ENCODE measurements at places on chromosomes 11 and 22. TPM values are rescaled to one million over a fixed set of nuclear protein-coding genes. Genes with fewer than 3 reads are reported as not detected.

Gene BARX2
- 0.18 TPM for total RNA-seq

Gene RHOD
- total RNA-seq: not detected

Gene GSTT2B
- 14.0 TPM for total RNA-seq

Gene FSHB
- not detected for total RNA-seq

Gene ZNF214
- 0.20 TPM for total RNA-seq

Gene BIK
- total RNA-seq: 0.14 TPM

Gene KCTD14
- 0.15 TPM for total RNA-seq

Gene OR8H2
- total RNA-seq: not detected

Gene OR6T1
- total RNA-seq: not detected

DNA sequence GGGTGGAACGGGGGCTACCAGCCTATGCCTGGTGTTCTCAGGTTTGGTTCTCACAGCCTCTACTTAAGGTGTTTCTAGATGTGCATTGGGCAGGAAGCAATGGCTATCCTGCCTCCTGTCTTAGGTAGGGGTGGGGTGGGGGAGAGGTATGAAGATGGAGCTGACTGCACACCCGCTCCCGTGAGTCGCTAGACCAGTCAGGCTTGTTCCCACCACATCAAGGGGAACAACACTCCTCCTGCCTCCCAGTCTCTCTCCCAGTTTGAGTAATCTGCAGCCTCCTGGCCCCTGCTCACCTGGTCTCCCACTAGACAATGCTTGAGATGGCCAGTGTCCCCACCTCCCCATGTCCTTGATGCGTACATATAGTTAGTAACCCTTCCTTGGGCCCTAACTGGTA is 79.3 kb upstream of the TENM4 start:
- no peak for DNase-seq

- DNase-seq: no peak
Observed at GRCh38 chr11:86513746-86514373, 139.2 kb downstream of the CCDC81 start.

DNA sequence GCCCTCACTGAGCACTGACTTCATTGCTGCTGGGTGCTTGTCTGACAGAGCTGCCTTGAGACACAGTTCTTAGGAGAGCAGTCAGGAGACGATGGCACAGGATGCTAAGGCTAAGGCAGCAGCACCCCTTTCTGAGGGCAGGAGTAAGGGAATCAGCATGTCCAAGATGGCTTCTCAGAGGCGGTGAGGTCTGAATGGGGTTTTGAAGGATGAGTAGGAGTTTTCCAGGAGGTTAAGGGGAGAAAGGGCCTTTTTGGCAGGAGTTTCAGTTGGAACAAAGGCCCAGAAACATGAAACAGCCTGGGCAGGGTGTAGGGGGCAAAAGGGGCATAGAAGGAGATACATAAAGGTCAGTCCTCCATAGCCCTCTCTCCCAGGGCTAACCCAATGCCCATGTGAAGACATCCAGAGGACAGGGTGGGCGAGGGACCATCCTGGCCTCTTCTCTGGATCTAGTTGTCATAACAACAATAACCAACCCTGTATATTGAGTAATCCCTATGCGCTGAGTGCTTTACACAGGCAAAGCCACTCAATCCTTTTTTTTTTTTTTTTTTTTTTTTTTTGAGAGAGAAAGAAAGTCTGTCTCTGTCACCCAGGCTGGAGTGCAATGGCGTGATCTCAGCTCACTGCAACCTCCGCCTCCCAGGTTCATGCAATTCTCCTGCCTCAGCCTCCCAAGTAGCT is 19.0 kb downstream of the CYTH4 start:
- DNase-seq: no peak

- peak; percentile 20 for DNase-seq
Observed at GRCh38 chr11:130592056-130592455, 143.6 kb downstream of the ADAMTS15 start.

- DNase-seq: no peak
Observed at GRCh38 chr11:68270196-68271022, 1.4 kb downstream of the C11orf24 start.

GRCh38 chr11:126781942-126782341 is 218.6 kb downstream of the KIRREL3 start:
- DNase-seq: no peak

- no peak for DNase-seq
Observed at GRCh38 chr22:40463017-40463631, 92.7 kb downstream of the SGSM3 start.

DNA sequence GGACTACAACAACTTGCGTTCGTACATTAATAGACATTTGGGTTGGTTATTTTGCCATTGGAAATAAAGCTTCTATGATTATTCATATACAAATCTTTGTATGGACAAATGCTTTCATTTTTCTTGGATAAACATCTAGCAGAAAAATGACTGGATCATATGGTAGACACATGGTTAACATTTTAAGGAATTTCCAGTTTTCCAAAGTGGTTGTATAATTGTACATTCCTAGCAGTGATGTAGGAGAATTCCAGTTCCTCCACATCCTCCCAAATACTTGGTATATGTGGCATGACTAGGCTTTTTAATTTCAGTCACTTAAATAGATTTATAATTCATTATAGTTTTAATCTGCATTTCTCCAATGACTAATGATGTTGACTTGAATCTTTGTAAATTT is 246.2 kb upstream of the NCAM1 start:
- DNase-seq: no peak

GRCh38 chr11:108672786-108673185 is 7.9 kb downstream of the DDX10 start:
- DNase-seq: no peak

DNA sequence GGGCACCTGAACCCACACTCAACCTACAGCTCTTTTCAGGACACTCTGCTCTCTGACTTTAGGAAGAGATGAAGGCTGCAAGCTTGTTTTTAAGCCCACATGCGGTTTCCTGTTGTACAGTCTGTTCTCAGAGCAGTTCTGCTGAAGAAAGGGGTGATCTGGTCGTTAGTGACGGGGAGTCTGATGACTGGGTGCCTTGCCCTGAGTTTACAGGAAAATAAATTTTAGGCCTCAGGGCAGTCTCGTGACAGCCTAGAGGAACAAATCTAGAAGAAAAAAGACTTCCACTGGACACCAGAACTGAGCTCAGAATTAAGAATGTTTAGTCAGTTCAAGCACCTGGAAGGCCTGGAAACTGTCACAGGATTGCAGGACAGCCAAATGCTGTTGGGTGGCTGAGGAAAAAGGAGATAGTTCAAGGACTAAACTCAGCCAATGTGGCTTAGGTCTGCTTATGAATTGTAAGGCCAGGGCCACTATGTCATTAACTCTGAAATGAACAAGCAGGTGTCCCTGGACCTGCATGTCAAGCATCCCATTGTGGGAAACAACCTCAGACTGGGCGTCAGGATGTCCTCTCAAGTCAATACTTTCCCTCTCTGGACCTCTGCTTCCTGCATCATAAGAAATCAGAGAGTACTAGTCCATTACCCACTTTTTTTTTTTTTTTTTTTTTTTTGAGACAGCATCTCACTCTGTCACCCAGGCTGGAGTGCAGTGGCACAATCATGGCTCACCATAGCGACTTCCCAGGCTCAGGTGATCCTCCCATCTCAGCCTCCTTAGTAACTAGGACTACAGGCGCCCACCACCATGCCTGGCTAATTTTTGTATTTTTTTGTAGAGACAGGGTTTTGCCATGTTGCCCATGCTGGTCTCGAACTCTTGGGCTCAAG is 5.7 kb downstream of the PIK3IP1 start:
- peak; percentile 15 for DNase-seq

- DNase-seq: no peak
Observed at GRCh38 chr22:19358195-19358594, 66.7 kb upstream of the CLTCL1 start.

GRCh38 chr22:47539374-47539773 is 776.9 kb downstream of the TBC1D22A start:
- DNase-seq: no peak

- no peak for DNase-seq
Observed at GRCh38 chr11:73746701-73747100, 14.2 kb downstream of the RAB6A start.

GRCh38 chr22:34324763-34325162 is 404.5 kb upstream of the LARGE1 start:
- DNase-seq: no peak

DNA sequence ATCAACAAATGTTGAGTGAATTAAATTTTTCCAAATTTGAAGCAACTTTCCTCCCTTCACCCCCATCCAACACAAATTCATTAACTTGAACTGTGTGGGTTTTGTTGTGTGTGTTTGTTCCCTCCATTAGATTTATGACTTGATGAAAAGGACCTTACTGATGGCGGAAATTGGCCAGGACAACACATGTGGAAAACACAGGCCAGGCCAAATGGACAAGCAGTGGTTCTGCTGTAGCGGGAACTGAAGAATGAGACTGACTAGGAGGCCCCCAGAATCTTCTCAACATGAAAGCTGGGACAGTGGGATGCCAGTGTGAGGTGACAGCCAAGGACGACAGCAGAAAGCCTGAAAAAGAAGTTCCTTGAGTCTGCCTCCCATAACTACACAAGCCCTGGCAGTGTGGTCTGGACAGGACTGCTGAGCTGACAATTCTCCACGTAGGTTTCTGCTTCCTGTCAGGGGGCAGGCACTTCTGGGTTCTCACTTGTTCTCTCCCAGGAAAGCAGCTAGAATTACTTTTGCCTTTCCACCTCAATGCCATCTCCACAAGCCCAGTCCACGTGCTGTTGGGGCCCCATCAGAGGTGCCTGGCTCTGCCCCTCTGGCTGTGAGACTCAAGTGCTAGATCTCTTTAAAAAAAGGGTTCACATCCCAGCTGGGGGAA is 94.3 kb downstream of the ETS1 start:
- no peak for DNase-seq

GRCh38 chr11:20762116-20762844 is 92.9 kb downstream of the NELL1 start:
- DNase-seq: peak; percentile 67

DNA sequence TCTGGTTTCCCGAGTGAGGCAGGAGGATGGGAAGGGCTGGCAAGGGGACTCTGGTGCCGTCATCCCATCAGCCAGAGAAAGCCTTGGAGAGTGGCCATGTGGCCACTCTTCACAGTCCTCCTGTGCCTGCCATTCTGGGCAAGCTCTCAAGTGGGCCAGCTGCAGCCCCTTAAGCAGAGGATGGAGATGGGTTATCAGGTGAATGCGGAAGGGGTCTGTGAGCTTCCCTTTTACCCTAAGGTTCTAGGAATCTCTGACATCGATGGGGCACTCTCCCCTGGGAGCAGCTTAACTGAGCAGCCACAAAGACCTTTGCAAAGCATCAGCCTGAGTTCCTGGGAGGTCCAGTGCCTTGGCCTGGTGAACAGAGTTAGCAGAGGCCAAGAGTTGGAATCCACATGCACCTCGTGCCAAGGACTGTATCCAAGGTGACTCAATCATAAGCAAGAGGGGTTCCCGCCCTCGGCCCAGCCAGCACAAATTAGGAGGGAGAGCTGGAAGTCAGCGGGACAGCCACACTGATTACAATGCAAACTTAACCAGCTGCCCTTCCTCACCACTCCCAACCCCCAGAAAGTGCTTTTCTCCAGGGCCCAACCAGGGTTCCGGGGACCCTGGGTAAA is 193.6 kb downstream of the BUD13 start:
- DNase-seq: no peak

- peak; percentile 5 for DNase-seq
Observed at GRCh38 chr22:40330615-40331014, 15.7 kb upstream of the ADSL start.

Data from SJCRH30 (cell line).